ENCODE measurements at places on chromosomes 5 and 9. TPM values are rescaled to one million over a fixed set of nuclear protein-coding genes. Genes with fewer than 3 reads are reported as not detected.
A peak's percentile ranks its signal among the peaks of the same experiment; 100 is the strongest.

DNA sequence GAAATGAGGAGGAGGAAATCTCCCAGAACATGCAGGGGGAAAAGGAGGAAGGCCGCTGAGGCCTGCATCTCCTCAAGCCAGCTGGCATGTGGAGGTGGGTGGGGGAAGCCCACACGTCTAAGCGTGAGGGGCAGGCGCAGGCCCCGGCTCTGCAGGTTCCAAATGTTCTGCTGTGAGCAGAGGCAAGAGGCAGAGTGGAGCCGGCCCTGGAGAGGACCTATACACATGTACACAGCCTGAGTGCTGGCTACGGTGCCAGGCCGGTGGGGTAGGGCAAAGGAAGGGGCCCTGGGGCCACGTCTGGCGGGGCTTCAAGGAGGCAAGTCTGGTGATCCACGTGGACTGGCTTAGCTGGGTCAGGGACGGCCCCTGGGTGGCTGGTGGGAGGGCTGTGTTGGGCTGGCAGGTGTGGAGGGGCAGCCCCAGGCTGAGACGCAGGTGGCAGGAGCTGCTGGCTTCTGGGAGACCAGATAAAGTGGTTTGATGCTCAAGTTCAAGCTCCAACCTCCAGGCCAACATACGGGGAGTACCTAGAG is 26.4 kb downstream of the LPCAT1 start:
- DNase-seq, result no peak

DNA sequence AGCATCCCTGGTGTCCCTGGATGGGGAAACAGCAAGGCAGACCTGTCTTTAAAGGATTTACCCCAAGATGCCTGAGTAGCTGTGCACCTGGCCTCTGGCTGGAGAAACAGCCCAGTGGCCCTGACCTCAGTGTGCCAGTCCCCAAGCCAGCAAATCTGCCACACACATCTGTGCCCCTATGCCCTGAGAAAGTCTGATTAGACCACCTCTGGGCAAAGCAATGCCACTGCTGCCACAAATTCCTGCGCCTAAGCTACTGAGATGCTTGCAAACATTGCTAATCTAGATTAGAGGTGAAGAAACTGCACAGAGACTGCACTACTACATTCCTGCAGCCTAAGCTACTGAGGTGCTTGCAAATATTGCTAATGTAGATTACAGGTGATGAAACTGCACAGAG is 269.6 kb downstream of the CEMIP2 start:
- DNase-seq, result no peak

- DNase-seq, result no peak
These were observed 50.0 kb upstream of the GOLPH3 start for GRCh38 chr5:32223972-32224609.

The PCDHGA7 gene
- 1.0 TPM for total RNA-seq

DNA sequence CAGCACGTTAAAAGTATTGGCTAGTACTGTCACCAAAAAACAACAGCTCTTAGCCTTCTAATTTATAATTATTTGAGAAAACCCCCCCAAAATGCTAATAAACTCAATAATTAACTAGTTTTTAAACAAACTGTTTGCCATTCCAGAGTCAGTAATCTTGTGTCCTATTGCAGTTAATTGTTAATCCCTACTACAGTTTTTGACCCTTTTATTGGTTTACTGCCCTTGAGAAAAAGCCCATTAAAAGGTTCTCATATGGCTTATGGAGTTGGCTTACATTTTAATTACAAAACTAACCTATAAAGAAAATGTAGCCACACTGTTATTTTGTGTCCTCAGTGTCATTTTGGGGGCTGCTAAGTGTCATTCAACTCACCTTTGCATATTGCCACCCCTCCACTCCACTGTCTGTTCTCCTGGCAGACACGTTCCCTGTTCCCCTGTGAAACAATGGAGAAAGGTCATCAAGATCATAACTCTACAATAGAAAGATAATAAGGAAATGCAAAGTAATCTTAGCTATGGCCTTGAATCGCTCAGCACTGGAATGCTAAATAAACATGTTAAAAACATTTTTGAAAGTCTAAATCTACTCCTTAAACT is 51.6 kb upstream of the TXNDC8 start:
- peak; percentile 54 for DNase-seq

The GDA gene
- total RNA-seq, result 22.2 TPM

- DNase-seq, result no peak
These were observed 79.0 kb downstream of the C5orf15 start for GRCh38 chr5:133889271-133889905.

DNA sequence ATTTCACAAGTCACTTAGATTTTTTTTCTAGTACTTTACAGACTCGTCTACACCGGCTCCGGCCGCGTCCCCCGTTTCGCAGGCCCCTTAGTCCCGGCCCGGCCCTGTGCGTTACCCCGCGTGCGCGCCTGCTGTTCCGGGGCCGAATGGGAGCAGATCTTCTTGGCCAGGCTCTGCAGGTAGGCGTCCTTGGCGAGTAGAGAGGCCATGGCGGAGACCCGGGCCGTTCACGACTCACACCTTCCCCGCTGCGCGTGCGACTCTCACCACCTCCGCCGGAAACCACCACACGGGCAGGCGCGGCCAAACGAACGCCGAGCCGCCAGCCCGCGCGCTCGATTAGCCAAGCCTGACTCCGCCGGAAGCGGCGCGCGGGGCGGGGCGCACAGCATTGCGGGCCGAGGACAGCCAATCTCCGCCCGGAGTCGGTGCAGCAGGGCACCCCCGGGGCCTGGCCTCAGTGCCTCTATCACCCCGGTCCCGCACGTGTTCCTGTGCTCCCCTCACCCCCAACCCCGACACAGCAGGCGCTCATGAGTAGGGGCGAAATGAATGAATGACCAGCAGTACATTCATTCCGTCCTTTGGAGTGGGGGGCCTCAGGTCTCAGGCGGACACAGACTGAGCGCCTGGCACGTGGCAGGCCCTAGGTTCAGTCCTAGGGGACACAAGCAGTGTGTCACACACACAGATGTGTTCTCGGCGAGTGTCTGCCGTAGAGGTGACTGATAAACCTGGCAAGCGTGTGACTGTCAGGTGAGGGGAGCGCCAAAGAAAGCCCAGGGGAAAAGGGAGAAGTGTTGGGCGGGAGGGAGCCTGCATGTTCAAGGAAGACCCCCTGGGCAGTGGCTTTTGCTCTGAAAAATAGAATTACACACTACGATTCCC is at the start of gene SURF6:
Gene SURF6 (minus strand): TSS at position 265 of the 888 bp plus-strand sequence. CDS start 56 bp downstream, at position 209.
- peak; percentile 94 for DNase-seq

DNA sequence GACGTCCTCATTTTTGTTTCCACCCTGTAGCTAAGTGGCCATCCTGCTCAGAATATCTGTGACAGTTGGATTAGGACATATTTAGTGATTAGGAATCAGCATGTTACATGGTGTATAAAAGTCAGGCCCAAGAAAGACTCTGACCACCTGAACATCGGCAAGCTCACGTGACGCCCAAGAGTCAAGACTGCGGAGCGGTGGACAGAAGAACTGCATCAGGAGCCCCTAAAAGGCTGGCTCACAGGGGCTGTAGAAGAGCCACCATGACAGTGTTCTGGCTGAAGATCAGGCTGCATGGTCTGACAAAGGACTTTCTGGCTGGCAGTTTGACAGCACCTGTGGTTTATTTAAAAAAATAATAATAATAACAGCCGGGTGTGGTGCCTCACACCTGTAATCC is 185.3 kb downstream of the AUH start:
- no peak for DNase-seq

The ENDOG gene
- 59.5 TPM for total RNA-seq

The TMEM215 gene
- not detected for total RNA-seq

- DNase-seq, result peak; percentile 20
These were observed 200.4 kb downstream of the LRRC70 start for GRCh38 chr5:62779010-62779422.

DNA sequence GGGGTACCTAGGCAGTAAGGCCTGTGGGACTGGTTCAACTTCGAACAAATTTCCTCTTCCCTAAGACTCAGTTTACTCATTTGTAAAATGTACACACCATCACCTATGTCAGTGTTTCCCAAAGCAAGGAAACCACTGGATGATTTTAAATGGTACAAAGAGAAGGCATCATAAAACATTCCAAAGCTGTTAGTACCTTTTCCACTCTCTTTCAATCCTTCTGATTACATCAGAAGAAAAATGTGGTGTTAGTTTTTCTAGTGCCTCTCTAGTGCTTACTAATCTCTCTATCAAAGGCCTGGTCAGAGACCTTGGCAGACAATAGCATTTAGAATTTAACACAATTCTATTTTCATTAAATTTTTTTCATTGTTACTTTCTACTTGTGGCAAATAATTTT is 18.1 kb downstream of the NR6A1 start:
- DNase-seq, result no peak

DNA sequence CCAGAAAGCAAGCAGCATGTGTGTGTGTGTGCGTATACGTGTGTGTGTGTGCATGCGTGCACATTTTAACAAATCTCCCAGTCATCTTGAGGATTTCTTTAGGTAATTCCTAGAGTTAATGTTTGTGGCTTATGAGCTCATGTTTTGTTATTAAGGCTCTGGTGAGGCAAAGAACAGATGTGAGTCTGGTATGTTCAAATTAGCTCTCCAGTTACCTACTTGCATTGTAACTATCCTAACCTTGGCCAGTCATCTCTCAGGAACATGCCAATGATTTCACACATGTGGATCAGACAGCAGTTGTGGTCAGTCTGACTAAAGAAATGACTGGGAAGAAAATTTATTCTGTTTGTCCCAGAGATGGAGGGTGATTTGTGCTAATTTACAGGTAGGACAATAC is 163.1 kb downstream of the IZUMO3 start:
- no peak for DNase-seq

The ANKRD31 gene
- 0.05 TPM for total RNA-seq

- DNase-seq, result no peak
These were observed 491.1 kb downstream of the KIF4B start for GRCh38 chr5:155504606-155505005.

DNA sequence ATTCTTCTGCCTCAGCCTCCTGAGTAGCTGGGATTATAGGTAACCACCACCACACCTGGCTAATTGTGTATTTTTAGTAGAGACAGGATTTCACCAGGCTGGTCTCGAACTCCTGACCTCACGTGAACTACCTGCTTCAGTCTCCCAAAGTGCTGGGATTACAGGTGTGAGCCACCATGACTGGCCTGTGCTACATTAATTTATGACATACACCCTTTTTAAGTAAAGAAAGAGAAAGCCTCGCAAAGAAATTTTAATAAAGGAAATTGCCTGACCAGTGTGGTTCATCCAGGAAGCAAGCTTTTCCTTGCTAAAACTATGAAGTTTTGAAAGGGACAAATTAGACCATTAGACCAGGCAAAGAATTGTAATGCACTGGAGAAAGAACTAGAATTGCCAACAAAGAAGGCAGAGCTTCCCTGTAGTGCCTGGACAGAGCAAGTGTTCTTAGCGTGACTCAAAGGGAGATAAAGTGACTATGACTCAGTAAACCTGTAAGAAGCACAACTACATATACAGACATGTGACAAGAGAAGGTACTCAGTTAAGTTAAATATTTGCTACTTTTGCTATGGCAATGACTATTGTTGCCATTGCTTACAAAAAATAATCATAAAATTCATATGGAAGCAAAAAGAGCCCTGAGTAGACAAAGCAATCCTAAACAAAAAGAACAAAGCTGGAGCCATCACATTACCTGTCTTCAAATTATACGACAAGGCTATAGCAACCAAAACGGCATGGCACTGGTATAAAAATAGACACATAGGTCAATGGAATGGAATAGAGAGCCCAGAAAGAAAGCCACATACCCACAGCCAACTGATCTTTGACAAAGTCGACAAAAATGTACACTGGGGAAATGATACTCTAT is 54.6 kb downstream of the FYB1 start:
- DNase-seq, result no peak

DNA sequence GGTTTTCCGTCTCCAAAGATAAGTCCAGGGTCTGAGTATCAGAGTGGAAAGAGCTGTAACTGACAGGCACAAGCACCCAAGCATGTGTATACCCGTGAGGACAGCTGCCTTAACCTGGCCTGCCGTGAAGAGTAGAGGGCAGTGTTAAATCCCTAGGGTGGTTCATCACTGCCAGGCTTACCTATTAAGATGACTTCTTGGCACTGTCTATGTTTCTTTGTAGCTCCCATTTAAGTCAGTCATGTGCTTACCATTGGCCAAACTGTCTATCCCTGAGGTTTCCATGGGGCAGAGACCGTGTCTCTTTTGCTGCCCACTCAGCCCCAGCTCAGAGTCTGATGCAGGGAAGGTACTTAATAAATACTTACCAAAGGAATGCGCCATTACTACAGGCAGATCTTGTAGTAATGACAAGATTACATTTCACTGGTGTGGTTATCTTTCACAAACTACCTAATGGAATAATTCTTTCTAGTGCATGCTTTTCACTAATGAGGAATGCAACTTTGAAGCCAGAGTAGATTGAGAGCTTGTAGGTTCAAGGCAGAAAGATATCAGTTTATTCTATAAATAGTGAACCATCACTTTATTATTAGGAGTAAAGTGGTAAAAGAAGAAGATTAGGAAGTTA is 64.2 kb downstream of the SNX24 start:
- DNase-seq, result no peak

The ANKRD34B gene
- not detected for total RNA-seq

GRCh38 chr5:61816585-61817450 is 484.8 kb downstream of the ZSWIM6 start:
- DNase-seq, result no peak

The GTF2H2C gene
- total RNA-seq, result 20.2 TPM

DNA sequence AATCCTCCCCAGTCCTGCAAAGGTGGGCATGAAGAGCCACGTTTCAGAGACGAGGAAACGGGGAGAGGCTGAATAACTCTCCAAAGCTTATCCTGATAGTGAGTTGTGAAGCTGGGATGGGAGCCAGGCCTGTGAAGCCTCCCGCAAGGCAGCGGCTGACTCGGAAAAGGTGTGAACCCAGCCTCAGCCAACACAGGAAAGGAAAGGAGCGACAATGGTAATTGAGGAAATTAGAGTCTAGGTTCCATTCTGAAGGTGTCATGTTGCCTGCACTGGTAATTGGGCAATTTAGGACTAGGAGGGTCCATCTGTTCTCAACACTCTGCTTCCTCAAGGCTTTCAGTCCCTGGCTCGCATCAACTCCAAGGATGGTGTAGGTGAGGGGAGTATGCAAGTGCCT is 83.4 kb downstream of the LIFR start:
- DNase-seq, result no peak

DNA sequence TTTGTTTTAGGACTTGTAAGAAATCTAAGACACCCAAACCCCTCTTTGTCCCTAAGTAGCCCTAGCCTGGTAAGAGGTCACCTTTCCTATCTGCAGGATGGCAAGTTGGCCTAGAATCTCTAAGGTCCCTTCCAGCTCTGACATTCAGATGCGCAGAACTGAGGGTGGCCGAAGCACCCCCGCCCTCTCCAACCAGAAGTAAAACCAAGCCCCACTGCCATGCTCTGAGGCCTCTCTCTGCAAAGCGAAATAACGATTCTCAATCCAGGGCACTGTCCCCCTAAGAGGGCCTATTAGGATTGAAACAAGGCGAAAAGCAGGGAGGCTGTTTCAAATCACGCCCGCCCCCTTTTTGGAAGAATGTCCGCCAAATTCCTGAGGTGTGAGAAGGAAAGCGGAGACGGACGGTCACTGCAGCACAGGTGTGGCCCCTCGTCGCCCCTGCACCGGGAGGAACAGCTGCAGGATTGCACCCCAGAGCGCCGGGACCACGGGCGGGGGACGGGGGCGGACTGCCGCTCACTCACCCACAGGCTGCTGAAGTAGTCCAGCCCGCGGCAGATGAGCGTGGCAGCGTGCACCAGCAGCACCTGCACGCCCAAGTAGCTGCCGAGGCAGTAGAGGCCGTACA is 824 bp downstream of the TMEM245 start:
- peak; percentile 49 for DNase-seq

GRCh38 chr9:78273761-78274160 is 23.2 kb upstream of the PSAT1 start:
- no peak for DNase-seq

- no peak for DNase-seq
These were observed 16.0 kb downstream of the FAM174A start for GRCh38 chr5:100551183-100551582.

- DNase-seq, result peak; percentile 84
These were observed 885 bp downstream of the RNF44 start for GRCh38 chr5:176536132-176536901.

The RMRP gene
- total RNA-seq, result 26,785 TPM

All from colonic mucosa (tissue), 4 donors.